Head of caudate nucleus (tissue), 42 donors: ENCODE measurements at places on chromosomes 3 and 15.

- DNase-seq, result no peak
Observed at GRCh38 chr3:14890476-14890875, 56.9 kb upstream of the NR2C2 start.

DNA sequence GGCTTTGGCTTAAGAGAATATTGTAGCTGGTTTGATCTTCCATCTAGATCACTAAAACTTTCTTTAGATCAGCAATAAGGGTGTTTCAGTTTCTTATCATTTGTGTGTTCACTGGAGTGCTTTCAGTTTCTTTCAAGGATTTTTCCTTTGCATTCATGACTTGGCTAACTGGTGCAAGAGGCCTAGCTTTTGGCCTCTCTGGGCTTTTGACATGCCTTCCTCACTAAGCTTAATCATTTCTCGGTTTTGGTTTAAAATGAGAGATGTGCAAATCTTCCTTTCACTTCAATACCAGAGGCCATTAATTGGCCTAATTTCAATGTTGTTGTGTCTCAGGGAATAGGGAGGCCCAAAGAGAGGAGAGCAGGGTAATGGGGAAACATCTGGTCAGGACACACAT is 30.3 kb upstream of the CCNB2 start:
- no peak for DNase-seq

GRCh38 chr3:114632757-114633424 is 339.1 kb downstream of the TIGIT start:
- DNase-seq, result no peak

DNA sequence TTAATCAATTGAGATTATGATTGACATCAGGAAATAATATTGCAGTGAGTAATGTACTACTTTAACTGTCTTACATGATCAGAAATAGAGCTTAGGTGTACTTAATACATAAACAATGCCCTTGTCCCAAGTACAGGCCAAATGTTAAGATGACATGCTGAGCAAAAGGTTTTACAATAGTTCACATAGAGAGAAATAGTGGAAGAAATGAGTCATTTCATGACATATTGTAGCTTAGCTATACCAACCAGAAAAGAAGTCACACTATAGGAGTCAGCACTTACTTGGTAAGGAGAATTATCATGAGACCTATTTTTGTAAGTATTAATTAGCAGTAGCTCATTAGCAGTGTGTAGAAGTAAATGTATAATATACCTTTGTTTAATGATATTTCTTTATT is 96.4 kb upstream of the NANOGP8 start:
- DNase-seq, result no peak

DNA sequence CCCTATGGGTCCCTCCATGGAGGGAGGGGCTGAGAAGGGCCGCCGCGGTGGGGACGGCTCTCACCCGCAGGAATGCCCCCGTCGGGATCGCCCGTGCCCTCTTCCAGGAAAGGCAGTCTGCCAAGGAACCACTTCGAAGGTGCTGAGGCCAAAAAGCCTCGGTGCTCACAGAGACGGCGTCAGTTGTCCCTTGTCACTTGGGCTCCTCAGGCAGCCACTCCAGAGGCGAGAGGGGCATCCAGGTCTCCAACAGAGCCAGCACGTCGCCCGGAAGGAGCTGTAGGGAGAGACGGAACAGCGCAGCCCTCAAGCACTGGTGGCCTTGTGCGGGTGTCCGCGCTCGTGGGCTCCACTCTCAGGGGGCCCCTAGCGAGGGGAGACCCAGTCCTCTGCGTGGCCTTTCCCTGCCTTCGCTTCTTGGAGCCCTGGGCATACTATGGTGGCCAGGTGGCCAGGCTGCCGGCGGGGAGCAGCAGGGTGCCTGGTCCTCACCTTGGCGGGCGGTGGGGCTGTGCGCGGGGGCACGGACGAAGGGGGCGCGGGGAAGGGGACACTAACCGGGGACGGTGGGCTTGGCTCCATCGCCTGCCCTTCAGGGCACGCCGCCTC is 994 bp downstream of the MESP1 start:
- DNase-seq, result no peak

DNA sequence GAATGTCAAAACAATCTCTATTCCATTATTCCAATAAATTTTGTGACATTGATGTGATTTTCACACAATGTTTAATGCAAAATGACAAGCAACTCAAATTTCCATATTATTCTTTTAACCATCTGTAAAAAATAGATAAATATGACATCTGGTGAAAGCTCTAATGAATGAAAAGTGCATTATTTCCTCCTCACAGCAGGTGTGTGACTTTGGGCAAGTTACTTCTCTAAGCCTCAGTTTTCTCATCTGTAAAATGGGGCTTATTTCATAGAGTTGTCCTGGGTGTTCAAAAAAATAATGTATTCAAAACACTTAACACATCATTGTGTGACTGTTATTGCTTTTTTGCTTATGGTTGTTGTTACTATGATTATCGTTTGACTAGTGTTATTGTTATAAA is 70.4 kb downstream of the THBS1 start:
- no peak for DNase-seq

- DNase-seq, result no peak
Observed at GRCh38 chr3:146134348-146135117, 26.5 kb downstream of the PLOD2 start.

GRCh38 chr3:23820888-23821287 is 15.1 kb downstream of the UBE2E1 start:
- DNase-seq, result no peak

DNA sequence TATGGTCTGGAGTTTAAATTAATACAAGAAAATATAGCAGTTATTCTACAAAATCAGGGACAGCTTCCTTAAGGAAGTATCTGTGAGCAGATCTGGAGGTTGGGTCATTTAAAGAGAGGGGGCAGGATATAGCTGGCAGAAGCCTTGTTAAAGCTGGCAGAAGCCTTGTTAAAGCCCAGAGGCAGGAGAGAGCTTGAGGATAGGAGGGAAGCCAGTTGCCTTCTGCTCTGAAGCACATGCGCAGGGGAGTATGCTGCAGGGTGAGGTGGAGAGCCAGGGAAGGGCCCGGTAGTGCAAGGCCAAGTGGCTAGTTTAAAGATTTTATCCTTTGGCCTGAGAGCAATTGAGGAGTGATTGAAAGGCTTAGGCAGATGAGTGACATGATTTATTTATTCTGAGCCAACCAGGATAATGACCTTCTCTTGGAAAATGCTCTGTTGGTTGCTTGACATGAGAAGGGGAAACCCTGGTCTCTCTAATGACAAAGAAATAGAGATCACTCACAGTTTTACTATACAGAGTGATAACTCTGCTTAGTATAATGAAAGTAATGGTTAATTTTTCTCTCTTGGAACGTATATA is 3.9 kb downstream of the EAF1 start:
- DNase-seq, result no peak

DNA sequence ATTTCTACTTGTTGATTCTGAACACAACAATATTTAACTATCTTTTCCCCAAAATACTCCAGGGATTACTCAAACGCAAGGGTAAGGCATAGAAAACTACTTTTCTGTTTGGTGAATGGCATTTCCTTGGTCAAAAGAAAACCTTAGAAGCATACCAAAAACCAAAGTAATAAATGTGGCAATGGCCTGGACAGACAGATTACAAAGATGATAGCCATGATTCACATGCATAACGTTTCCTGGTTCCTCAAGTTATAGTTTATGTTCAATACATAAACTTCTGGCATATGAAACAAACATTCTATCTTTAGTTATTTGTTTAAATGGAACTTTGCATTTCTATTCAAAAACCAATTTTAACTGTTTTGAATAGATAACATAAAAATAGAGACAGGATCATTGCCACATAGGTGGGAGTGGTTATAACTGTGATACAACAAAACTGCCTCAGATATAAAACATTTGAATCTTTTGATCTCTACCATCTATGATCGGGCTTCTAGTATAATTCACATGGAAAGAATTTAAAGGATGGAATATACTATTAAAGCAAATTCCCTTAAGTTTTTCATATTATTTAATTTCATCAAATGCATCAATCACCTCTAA is 32.1 kb downstream of the FOXP1 start:
- no peak for DNase-seq

DNA sequence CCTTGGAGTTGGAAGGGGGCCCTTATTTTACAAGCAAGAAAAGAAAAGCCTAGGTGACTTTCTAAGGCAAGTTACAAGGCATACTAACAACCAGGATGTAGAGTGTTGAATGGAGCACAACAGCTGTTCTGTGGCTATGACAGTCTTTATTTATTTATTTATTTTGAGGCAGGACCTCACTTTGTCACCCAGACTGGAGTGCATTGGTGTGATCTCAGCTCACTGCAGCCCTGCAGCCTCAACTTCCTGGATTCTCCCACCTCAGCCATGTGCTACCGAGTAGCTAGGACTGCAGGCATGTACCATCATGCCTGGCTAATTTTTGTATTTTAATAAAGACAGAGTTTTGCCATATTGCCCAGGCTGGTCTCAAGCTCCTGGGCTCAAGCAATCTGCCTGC is 973.4 kb downstream of the ROBO1 start:
- no peak for DNase-seq

DNA sequence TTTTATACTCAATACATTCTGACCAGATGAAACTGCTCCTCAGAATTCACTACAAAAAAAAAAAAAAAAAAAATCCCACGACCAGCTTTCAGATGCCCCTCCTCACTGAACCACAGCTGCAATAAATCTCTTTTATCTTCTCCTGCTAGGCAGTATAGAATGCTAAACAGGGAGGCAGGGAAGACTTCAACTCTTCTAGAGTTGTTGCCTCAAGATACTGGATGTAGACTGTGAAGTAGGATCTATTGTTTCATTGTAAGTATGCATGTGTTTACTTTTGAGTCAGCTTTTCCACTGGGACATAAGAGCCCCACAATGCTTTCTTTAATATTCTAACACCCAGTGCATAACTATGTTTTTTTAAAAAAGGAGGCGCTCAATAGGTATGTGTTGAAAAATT is 401.4 kb downstream of the TBL1XR1 start:
- DNase-seq, result no peak

DNA sequence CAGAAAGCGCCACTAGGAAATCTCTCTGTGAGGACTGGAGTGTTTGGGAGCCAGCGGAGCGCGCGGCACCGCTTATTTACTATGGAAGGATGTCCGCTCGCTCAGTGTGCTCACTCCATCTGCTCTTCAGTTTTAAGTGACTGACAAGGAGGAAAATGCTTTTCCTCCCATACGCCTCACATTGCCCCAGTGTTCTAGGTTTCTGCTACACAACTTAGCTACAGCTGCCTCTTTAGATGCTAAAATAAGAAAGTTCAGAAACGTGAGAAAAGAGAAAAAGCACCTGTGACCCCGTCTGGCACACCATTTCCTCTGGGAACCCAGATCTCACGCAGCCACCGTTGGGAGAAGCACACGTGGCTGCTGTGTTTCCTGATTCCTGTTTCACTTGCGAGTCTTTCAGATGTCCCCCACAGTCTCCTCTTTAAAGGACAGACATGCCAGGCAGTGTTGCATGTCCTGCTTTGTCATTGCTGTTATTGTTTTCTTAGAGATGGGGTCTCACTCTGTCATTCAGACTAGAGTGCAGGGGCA is 11.7 kb upstream of the MUSTN1 start:
- no peak for DNase-seq

GRCh38 chr3:105806359-105806758 is 62.5 kb downstream of the CBLB start:
- no peak for DNase-seq

GRCh38 chr3:69511361-69511760 is 125.5 kb upstream of the FRMD4B start:
- DNase-seq, result no peak

GRCh38 chr15:79962178-79962577 is 8.8 kb downstream of the BCL2A1 start:
- DNase-seq, result no peak

- no peak for DNase-seq
Observed at GRCh38 chr3:27287052-27287451, 82.1 kb downstream of the NEK10 start.

- DNase-seq, result no peak
Observed at GRCh38 chr15:40337597-40337996, 3.1 kb downstream of the CCDC9B start.

DNA sequence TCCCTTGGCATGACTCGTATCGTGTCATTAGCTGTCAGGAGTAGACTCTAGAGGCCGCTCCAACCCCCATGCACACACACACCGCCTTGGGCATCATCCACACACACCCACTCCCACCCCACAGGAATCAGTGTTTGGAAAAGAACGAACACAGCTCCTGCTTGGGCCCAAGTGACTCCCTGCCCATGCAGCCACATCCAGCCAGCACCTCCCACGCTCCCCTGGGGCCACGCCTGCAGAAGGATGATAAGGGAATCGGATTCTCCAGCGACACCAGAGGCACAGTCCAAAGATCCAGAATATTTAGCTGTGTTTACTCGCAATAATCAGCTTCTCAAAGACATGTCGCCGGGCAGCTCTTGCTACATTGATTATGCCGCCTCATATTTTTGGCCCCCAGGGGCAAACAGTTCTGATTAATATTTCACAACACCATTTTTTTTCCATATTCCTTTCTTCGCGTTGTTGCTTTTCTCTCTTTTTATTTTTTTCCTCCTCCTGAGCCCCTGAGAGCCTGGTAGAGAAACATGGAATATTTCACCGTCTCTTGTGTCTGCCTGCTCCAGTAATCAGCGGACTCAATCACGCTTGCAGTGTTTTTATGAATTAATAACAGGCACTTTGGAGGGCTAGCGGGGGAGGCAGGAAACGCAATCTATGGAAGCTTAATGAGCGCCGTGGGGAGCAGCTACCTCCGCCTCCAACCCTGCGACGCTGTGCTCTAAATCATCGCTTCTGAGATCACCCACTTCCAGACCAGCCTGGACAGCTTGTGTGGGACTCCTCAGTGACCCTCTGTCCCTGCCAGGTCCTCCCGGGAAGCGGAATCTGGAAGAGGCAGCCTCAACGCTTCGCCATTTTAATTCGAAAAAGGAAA is 221.4 kb downstream of the TLE3 start:
- DNase-seq, result no peak

DNA sequence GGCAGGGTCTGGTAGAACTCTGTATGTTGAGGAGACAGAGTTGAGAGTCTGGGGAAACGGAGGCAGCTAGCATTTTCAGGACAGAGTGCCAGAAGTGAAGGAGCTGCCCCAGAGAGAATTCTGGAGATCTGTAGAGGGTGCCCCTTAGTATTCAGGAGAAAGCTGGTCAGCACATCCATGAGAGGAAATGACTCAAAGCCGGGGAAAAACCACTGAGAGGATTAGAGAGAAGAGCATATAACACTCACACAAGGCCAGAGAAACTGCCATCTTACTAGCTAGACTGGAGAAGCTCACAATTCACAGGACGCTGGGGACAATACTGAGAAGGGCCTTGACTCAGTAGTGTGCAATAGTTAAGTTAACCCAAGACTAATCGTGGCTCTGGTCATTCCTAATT is 75.7 kb upstream of the DPPA4 start:
- DNase-seq, result no peak
